CD8-positive, alpha-beta T cell (primary cell): ENCODE measurements at places on chromosomes 1 and 21.

GRCh38 chr1:205109269-205109668, 12.5 kb downstream of the RBBP5 start:
- DNase-seq = no peak

DNA sequence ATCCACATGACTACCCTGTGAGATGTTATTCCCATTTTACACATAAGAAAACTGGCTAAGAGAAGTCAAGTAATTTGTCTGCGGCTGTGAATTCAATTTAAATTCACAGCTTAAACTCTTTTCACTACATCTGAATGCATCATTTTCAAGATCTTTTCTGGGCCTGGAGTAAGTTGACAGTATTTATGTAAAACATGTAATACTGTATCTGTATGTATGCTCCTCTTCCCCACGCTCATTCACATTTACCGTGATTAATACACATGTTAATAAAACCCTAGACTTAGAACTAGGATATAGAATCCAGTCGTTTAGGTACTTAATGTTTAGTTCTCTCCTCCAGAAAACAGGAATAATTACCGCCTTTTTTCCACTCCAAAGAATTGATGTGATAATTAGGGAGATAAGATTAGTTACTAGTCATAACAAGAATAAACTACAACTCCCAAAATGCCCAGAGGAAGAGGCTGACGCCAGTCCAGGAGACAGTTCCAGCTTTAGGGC, 442 bp upstream of the PPP1R12B start:
- no peak for DNase-seq

DNA sequence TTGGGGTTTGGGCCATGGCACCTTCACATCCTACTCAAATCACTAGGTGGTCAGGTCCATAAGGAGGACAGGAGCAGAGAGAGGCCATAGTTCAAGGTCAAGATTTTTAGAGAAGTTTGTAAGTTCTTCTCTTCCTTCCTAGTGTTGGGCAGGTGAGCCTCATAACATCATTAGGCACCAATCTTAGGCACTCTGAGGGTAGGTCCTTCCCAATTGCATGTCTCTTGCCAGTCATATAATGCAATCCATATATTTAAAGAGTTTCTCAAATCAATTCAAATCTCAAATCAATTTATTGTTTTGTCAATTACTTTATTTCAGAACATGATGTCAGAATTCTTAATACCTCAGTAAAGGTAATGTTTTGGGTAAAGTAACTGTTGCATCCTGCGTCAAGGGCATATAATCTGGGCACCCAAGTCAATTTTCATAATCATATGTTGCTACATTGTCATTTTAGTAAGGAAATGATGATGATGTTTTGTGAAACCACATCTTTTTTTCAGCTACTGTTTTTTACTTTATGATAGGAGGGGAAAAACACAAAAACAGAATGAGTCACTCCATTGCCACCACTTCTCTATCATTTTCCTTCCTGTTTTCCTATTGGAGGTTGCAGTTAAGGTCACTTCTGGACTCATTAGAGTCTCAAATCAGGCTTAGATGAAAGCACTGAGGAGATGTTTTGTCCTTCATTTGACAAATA, 122.7 kb downstream of the UCHL5 start:
- DNase-seq = peak; percentile 24

DNA sequence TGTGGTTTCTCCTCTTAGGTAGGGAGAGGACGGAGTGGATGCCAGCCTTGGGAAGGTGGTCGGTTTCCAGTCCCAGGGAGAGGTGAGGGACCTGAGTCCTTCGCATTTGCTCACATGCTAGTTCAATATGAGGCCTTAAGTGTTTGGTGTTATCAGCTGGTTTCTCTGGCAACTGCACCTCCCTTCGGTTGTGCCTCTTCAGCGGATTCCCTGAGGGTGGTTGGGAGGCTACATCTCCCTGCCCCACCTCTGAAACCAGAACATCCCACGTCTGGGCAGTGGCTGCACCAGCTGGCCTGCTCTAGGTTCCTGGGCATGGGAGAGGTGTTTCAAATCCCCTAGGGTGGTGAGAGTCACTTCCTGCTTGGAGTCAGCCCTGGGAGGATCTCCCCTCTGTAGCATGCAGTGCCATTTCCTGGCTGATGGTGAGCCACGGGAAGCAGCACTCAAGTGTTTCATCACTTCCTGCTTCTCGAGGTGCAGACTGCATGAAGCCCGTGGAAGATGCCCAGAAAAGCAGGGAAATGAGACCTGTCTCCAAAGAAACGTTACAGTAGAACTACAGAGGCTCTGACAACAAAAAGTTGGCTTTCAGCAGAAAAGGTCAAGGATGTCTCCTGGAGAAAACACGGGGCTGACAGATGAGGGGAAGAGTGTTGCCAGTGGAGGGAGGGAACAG, 4.5 kb downstream of the TMEM125 start:
- DNase-seq = peak; percentile 29

DNA sequence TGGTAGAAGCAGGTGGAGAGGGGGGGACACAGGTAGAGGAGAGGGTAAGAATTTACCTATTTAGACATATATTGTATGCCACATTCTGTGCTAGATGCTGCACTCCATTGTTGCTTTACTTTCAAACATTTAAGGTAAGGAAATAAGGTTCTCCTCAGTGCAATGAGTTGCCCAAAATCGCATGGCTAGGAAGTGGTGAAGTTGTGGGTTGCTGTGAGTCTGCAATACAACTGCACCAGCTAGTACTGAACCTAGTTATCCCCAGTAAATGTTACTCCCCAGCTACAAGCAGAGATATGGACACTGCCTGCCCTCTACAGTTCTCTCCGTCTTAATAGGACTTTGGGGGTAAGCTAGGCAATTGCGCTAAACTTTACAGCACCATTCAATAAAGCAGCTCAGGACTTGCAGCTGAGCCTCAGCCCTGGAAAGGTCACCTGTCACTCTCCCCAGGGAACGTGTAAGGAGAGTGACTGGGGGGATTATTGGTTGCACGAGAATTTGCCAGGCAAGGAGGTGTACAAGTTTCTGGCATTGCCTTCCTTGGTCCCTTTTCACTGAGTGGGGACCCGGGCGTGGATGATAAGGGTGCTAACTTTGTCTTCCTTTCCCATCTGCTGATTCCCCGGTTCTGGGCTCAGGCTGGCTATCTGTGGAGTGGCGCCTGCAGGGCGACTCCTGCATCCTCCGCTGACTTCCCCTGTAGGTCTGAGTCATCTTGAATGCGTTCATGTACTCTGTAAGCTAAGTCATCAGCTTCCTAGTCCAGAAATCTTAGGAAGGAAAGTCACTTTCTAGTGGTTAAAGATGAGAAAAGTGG, 71.3 kb upstream of the CNTN2 start:
- no peak for DNase-seq

DNA sequence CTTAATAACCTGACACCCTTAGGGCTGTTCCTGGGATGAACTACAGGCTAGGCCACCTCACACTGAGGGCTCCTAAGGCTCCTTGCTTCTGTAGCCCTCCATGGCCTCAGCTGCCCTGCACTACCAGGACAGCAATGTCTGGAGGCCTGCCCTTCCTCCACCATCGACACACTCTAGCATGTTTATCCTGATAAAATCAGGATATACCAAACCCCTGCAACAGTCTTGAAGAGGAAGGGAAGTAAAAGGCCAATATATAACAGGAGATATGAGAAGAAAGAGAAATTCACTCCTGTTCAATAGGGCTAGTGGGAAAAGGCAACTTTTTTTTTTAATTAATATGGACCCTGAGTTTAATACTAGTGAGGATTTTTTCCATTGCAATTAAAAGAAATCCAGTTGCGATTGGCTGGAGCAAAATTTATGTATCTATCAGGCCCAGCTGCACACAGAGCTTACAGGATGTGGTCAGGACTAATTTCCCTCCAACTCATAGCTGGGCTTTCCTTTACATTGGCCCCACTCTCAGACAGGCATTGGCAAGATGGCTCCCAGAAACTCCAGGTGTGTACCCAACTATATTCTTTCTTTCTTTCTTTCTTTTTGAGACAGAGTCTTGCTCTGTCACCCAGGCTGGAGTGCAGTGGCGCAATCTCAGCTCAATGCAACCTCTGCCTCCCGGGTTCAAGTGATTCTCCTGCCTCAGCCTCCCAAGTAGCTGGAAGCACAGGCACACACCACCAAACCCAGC, 13.5 kb upstream of the ATP2B4 start:
- no peak for DNase-seq

DNA sequence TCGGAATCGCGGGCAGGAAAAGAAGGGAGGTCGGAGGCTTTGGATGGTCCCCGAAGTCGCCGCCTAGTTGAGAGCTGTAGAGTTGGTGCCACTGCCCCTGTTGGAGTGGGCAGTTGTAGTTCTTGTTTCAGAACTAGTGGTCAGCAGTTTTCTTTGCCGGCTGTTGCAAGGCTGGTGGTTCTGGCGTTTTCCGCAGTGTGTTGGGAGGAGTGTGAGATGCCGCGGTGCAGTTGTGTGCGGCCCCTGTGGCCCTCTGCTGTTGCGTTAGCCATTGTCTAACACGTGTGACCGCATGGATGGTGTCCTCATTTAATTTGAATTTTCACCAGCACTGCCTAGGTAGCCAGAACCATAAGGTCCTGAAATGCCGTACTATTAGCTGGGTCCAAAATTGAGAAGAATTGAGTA, 1.4 kb downstream of the ARF1 start:
- no peak for DNase-seq

- no peak for DNase-seq
These were observed 482.2 kb downstream of the CAMTA1 start for GRCh38 chr1:7267493-7267892.

GRCh38 chr1:170729225-170730002, 65.5 kb downstream of the PRRX1 start:
- DNase-seq = no peak

DNA sequence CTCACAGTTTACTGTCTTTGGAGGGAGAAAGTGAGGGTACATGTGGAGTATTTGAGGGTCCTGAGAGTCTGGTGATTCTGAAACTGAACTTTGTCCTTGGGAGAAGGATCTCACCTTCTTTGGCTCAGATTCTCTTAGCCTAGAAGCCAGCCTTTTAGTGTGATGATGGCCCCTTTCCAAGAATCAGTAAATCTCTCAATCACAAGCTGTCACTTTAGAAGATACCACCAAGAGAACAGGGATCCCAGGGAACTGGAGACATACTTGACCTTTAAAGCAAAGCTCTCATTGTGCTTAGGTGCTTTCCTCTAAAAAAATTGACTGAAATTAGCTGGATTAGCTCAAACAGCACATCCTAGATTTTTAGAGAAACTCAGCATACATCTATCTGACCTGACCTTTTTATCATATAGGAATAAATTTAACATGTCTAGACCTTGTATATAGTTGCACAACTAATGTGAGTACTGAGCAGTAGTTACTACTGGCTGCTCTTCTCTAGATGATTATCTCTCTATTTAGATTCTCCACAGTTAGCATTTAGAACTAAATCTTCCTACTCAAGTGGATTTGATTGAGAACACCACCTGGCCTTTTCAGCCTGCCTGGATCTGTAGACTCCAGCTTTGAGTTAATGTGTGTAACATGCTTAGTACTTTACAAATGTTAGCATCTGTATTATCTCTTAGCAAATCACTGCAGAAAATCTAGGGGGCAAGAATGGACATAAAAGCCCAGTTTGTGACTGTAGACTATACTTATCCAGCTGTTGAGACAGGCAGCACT, 157.7 kb downstream of the MAST2 start:
- DNase-seq = no peak

DNA sequence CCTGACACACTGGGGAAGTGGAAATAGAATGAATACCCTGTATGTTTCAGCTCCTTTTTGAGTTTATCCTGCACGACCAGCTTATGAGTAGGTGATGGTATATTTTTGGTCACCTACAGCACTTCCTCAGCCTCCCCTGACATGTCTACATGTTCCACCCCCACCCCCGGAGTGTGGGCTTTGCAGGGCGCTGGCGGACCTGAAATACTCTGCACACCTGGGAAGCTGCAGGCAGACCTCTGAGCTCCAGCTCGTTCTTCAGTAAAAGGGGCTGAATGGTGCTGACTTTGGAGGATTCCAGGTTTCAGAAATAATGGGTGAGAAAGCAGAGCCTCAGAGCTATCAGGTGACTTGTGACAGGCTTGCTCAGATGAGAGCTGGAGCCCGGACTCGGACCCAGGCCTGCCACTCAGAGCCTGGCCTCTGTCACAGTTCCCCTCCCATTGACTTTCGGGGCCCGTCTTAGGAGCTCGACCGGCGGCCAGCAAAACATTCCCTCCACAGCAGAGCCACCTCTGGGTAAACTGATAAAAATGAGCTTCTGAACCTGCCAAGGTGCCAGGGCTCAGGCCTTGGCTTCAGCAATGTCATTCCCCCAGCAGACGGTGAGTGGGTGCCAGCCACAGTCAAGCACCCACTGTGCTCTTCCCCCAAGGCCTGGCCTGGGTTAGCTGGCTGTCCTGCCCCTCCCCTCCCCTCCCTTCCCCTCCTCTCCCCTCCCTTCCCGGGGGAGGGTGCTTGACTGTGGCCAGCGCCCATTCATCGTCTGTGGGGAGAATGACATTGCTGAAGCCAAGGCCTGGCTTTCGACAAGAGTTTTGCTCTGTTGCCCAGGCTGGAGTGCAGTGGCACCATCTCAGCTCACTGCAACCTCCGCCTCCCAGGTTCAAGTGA, 30.1 kb downstream of the DOP1B start:
- DNase-seq = no peak

DNA sequence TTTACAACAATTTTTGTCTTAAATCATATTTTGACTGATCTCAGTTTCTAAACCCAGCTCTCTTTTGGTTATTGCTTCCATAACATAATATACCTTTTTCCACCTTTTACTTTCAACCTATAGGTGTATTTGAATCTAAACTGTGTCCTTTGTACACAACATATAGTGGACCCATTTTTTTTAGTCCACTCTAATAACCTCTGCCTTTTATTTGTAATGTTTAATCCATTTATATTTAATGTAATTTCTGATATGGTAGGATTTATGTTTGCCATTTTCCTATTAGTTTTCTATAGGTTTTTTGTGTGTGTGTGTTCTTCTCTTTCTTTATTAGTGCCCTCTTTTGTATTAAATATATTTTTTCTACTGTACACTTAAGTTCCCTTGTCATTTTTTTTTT, 22.4 kb upstream of the SLAMF1 start:
- DNase-seq = no peak

DNA sequence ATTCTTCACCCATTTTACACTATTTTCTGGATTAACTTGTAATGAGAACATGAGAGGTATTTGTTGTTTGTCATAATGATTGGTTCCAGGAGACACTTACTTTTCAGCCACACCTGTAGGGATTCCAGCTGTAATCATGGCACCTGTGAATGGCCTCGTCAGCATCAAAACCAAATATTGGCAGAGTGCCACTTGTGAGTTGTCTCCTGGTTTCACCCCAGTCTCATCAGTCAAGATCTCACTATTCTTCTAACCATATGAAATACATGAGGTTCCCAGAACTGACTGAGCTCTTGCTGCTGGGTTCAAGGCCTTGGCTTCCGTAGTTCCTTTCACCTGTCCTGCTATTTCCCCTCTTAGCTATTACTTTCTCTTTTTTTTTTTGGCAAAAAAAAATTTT, 246.6 kb upstream of the ADGRL2 start:
- no peak for DNase-seq

- DNase-seq = no peak
These were observed 27.2 kb downstream of the IRF2BP2 start for GRCh38 chr1:234582681-234583301.

DNA sequence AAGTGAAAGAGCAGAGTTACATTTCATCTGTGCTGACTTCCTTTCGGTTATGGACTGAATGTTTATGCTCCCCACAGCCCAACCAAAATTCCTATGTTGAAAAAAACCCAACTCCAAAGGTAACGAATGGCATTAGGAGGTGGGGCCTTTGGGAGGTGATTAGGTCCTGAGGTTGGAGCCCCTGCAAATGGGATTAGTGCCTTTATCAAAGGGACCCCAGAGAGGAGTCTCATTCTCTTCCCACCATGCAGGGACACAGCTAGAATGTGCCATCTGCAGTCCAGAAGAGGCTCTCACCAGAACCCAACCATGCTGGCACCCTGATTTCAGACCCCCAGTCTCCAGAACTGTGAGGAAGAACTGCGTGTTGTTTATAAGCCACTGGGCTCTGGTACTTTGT, 199.3 kb downstream of the TOMM20 start:
- no peak for DNase-seq
